ENCODE measurements at places on chromosomes 4 and X.
A peak's percentile ranks its signal among the peaks of the same experiment; 100 is the strongest.

DNA sequence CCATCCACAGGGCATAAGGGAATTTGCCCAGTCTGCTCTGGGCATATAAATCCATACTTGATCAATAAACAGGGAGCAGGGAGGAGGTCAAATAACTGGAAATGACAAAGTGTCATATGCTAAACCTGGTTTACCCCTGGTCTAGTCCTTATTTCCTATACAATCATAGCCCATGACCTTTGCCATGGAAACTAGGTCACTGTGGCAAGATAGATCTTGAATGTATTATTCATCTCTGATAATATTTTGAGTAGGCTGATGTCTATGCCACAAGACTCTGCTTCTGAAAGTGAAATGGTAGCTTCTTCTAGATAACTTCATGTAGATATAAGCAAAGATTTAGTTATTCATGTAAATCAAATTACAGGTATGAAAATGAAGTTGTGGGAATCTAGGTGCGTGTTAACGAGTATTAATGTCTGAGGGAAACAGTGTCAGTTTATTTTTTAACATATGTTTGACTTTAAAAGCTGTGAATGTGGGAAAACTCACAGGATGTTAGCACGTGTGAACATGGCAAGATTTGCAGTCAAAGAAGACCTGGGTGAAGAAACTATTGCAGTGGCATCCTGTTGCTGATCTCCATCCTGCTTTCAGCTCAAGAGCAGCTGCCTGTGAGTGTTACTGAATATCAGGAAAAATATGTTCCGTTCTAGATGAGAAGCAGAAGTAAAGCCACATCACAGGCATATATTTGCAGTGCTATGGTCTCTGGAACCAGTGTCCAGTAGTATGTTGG lies 81.8 kb upstream of the NDP start:
- DNase-seq = no peak

DNA sequence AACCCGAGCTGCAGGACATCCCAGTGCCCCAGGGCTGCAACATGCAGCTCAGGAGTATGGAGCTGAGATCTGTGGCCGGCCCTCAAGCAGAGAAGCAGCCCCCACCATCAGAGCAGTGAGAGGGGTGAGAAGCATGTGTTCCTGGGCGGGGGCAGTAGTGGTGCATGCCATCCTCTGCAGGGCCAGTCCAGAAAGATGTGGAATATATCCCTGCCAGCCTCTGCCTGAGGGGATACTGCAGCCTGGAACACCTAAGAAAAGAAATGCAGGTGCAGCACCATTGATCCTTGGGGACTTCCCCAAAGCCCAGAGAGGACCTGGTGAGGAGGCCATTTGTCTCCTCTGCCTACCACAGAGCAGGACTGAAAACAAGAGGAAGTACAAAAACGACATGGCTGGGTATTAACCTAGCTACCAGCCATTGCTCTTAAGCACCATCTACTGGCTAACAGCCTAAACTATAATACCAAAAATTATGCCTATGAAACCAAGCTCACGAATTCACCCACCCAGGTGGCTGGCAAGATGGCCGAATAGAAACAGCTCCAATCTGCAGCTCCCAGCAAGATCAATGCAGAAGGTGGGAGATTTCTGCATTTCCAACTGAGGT lies 158.8 kb downstream of the ADGRA3 start:
- peak; percentile 36 for DNase-seq

- no peak for DNase-seq
Measured at GRCh38 chr4:115110191-115111181, 2.9 kb downstream of the NDST4 start.

- no peak for DNase-seq
Measured at GRCh38 chr4:169241464-169241863, 29.3 kb downstream of the SH3RF1 start.

GRCh38 chrX:146435472-146435871 lies 374.1 kb upstream of the CXorf51B start:
- no peak for DNase-seq

- no peak for DNase-seq
Measured at GRCh38 chr4:95288552-95288951, 260.2 kb downstream of the UNC5C start.

- DNase-seq = no peak
Measured at GRCh38 chr4:25800245-25800644, 62.5 kb downstream of the SEL1L3 start.

- DNase-seq = no peak
Measured at GRCh38 chr4:53043891-53044650, 182.0 kb downstream of the RASL11B start.
